Activated T-helper 9 cell treated with anti-CD3 and anti-CD28 coated beads, Interleukin-2, amount 50 U/mL, for 16 hours (primary cell): ENCODE measurements at places on chromosomes 16 and 17.

DNA sequence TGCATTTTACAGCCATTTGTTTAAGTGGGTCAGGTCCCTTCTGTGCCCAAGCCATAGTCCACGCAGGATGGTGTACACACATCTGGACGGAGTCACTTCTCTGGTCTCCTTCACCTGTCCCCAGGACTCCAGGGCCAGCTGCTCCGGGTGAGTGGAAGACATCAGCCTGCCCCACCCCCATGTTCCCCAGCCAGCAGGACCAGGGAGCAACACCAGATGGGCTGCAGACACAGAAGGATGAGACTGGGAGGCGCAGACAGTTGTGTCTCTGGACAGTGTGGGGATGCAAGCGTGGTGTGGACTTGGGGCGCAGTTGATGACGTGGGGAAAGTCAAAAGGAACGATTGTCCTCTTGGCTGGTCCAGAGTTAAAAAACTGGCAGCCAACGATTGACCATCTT is 24.6 kb upstream of the WFDC1 start:
- no peak for DNase-seq

- no peak for DNase-seq
Observed at GRCh38 chr17:57340160-57340981, 84.0 kb downstream of the MSI2 start.

DNA sequence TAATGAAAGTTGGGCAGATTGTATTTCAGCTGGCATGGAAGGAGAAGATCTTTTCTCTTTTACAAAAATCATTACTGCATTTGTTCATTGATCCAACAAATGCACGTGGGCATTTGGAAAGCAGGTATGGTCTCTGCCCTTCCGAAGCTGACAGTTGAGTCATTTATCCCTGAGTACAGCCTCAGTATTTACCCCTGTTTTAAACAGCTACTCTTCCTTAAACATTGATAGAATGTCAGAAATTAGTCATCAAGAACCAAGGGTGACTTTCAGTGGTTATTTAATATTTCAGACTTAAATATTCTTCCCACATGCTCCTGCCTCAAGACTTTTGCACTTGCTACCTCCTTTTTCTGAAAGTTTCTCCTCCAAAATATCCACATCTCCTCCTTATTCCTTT is 226.7 kb upstream of the HSBP1 start:
- DNase-seq: no peak

DNA sequence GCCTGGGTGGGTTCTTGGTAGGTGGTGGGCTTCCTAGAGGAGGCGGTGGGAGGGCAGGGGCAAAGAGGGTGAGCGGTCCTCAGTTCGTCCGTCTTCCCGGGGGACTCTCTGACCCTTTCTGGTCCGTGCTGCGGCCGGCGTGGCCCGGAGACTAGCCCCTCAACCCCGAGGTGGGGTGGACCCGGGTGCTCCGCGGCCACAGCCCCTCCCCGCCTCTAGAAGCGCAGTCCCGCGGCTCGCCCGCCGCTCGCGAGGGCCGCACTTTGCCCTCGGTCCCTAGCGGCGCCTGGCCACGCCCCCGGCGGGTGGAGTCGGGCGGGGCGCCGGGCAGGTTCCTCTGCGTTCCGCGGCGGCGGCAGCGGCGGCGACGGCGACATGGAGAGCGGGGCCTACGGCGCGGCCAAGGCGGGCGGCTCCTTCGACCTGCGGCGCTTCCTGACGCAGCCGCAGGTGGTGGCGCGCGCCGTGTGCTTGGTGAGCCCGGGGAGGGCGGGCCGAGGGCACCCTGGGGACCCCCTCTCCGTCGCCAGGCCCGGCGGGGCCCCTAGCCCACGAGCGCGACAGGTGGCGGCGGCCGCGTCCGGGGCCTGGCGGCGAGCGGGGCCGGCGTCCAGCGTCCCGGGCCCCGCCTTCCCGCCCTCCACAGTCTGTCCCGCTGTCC is at the start of gene SYNGR2:
SYNGR2 (plus strand) TSS at position 340 of the 661 bp plus-strand sequence; CDS start at position 376, 36 bp downstream.
- peak; percentile 81 for DNase-seq

DNA sequence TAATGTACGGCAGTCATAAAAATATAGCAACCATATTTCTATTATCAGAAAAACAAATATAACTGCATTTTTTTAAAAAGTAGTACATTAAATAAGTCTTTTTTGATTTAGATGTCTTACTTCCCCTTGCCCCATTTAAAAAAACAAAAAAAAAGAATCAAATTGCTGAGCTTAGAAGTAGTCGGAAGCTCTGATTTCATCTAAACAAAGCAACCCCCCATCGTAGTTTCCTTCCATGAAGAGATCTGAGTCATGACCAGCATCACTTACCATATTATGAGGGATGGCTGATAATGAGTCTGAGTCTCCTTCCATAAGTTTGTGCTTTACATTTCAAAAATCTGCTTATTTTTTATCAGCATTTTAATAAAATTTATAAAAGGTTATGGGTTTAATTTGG is 86.2 kb downstream of the ITFG1 start:
- DNase-seq: no peak

DNA sequence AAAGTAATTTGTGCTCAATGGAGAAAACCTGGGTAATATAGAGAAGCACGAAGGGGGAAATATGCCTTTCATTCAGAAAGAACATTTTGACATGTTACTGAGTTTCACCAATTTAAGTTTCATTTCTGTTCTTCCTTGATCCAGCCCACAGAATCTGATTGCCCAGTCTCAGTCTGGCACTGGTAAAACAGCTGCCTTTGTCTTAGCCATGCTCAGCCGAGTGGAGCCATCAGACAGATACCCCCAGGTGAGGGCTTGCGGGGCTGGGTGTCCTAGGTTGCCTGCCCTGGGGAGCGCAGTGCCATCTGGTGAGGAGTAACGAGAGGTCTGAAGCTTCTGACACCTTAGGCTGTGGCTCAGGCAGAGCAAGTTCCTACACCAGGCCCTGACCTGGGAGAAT is 17.7 kb downstream of the DDX19A start:
- DNase-seq: no peak

GRCh38 chr16:61148930-61149329 is 887.3 kb downstream of the CDH8 start:
- no peak for DNase-seq

DNA sequence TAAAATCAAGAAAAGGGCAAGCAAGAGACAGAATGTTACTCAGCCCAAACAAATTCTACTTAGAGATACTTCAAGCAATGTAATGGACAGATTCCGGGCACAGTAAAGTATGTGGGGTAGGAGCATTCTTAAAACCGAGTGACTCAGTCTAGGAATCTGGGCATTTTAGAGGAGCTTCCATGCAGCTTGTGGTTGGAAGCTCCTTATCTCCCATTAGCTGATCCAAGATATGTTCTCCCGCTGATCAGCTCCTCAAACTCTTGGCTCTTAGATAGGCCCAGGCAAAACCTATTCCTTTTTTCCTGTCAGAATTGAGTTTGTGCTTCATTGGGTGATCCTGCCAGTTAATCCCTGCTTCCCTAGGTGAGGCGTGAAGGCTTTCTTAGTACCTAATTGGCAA is 303.3 kb downstream of the CEP112 start:
- no peak for DNase-seq

- DNase-seq: no peak
Observed at GRCh38 chr16:20880867-20881502, 19.2 kb downstream of the DCUN1D3 start.

GRCh38 chr17:1473841-1474240 is 17.8 kb upstream of the CRK start:
- DNase-seq: no peak

DNA sequence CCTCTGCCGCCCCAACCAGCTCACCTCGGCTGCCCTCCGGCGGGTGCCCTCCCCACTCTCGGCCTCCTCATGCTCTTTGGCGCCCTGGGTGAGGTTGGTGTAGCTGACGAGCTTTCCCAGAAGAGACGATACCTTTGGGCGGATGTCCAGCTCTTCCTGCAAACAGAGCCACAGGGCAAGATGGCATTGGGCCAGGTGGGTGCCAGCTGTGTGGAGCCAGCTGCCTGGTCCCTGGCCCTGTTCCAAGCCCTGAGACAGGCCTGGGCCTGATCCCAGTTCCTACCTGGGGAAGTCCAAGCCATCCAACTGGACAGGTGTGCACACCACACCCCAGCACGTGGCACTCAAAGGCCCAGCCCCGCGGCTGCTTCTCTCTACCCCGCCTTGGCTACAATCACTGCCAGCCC is 6.9 kb downstream of the SLC12A4 start:
- no peak for DNase-seq

DNA sequence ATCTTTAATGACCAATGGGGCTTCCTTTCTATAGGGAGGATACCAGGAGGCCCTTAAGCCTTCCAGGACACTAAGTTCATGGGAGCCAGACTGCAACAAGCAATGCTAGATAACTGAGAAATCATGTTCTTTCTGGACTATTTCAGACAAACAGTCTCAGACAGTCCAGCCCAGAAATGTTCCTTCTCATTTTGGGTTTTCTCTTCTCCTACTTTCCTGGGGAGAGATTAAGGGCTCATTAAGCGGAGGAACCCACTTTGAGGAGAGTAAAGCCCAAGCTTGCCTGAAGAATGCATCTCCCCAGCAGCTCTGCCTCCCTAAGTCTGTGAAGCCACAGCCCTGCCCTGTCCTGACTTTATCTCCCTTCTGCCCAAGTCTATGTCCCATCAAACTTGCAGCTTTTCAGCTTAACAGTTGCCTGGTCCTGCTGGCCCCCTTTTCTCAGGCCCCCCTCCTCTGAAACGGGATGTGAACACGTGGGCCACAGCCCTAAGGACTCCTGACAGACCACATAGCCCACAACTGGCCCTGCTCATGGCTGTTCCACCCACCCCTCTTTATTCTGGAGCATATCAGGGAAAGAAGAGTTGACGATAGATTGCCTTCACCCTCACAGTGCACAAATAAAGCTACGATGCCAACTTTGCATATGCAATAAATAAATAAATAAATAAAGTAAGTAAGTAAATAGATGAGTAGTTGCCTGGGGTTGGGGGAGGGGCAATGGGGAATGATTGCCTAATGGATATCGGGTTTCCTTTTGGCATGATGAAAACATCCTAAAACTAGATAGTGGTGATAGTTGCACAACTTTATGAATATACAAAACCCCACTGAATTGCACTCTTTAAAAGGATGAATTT is 111.0 kb downstream of the N4BP1 start:
- no peak for DNase-seq

DNA sequence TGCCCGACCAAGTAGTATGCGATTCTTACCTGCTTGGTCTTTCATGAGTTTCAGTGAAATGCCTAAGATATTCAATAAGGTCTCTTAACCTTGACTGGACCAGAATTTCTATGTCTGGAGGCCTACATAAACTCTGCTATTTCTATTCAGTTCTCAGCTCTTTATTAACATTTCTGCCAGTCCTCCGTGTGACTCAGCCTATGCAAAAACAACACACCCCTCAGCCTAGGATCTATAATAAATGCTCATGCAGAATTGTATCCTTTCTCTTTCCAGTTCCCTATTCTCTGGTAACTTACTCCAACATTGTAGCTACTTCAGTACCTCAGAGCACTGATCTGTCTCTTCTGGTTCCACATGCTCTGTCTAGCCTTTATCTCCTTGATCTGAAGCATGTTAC is 1507.4 kb downstream of the CDH11 start:
- DNase-seq: no peak

- no peak for DNase-seq
Observed at GRCh38 chr17:50770346-50770745, 3.0 kb upstream of the ANKRD40CL start.

GRCh38 chr17:70343114-70343513 is 173.8 kb downstream of the KCNJ2 start:
- no peak for DNase-seq

- DNase-seq: no peak
Observed at GRCh38 chr16:3642397-3643094, 11.9 kb upstream of the DNASE1 start.

DNA sequence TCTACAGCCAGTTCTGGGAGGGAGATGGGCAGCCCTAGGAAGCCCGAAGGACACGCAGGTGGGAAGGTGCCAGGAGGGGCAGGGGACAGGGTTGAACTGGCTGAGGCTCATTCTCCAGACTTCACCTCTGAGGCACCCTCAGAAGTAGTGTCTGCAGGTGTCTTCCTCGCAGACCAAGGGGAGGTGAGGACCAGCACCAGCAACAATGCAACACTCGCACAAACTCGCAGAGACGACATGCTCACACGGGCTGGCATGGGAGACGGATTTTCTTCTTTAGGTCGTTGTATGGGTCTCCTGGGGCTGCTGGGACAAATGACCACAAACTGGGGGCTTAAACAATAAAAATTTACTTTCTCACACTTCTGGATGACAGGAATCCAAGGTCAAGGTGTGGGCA is 132.2 kb upstream of the FOXF1 start:
- DNase-seq: no peak

GRCh38 chr17:38358586-38359513 is 7.2 kb downstream of the SOCS7 start:
- DNase-seq: no peak

DNA sequence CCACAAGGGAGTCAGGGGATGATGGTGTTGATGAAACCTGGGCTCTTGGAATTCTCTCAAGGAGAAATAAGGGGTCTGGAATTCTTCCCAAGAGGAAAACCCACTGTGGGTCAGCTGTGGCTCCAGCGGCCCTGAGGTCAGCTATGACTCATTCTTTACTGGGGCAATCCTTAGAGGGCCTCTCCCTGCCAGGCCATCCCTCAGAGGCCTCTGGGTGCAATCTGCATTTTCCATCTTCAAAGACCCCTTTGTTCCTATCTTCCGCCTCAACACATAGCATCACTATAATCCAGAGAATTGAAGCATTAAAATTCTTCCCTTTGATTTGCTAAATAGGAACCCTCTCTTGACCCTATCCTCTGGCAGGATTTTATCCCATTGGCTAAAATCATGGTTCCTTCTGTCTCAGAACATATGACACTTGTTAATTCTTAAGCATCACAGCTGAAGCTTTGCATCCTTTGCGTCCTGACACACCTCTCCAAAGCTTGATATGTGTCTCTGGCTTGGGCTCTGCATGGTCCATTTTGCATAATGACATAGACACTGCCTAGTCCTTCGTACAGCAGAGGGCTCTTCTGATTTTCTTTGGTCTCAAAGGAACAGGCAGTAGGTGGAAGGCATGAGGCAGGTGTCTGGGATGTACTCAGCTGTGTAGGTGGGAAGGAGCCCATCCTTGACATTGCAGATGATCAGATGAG is 4.4 kb upstream of the KRT37 start:
- no peak for DNase-seq

- no peak for DNase-seq
Observed at GRCh38 chr17:279776-280175, 72.8 kb downstream of the RPH3AL start.

DNA sequence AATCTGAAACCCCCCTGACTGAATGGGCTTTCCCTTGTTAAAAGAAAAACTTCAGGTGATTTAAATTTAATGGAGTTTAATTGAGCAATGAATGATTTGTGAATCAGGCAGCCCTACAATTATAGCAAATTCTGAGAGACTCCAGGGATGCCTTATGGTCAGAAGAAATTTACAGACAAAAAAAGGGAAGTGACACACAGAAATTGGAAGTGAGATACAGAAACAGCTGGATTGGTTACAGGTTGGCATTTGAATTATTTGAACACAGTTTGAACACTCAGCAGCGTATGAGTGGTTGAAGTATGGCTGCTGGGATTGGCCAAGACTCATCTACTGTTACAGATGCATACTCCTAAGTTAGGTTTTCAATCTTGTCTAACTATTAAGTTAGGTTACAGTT is 19.0 kb upstream of the CPHXL start:
- DNase-seq: no peak
